Stimulated activated CD8-positive, alpha-beta memory T cell treated with anti-CD3 and anti-CD28 coated beads, Interleukin-7, amount 100 ng/mL, for 4 hours (primary cell): ENCODE measurements at places on chromosomes 3 and 15.

DNA sequence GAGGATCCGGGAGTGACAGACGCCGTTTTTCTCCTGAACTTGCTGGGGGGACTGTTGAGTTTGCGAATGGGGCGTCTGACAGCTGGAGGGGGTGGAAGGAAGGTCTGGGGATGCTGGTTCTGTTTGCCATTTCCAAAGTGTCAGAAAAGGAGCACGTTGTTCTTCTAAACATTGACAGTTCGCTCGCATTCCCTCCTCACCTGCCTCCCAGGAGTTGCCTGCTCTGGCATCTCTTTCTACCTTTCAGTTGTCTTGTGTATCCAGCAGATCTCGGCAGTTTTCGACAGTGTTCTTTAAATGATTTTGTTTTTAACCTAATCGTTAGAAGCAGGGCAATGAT lies 829 bp downstream of the SELENOT start:
- DNase-seq: no peak

GRCh38 chr3:11288021-11288491 lies 15.9 kb downstream of the ATG7 start:
- DNase-seq: no peak

DNA sequence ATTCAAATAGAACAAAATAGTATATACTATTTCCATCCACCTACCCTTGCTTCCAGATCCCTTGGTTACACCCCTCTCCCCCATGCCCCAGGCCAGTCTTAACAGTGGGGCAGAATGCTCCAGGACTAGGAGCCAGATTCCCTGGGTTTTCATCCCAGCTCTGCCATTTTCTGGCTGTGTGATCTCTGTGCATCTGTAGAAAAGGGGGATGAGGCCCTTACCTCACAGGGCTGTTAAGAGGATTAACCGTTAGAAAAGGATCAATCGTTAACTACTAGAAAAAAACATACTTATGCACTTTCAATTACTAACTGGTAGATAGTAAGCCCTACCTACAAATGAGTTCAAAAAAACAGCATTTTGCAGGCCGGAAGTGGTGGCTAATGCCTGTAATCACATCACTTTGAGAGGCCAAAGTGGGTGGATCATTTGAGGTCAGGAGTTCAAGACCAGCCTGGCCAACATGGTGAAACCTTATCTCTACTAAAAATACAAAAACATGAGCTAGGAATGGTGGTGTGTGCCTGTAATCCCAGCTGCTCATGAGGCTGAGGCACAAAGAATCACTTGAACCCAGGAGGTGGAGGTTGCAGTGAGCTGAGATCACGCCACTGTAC lies 11.7 kb downstream of the EBLN2 start:
- DNase-seq: no peak

GRCh38 chr3:144332868-144333267 lies 361.2 kb downstream of the DIPK2A start:
- no peak for DNase-seq
